ENCODE measurements at places on chromosomes 6 and 20.

DNA sequence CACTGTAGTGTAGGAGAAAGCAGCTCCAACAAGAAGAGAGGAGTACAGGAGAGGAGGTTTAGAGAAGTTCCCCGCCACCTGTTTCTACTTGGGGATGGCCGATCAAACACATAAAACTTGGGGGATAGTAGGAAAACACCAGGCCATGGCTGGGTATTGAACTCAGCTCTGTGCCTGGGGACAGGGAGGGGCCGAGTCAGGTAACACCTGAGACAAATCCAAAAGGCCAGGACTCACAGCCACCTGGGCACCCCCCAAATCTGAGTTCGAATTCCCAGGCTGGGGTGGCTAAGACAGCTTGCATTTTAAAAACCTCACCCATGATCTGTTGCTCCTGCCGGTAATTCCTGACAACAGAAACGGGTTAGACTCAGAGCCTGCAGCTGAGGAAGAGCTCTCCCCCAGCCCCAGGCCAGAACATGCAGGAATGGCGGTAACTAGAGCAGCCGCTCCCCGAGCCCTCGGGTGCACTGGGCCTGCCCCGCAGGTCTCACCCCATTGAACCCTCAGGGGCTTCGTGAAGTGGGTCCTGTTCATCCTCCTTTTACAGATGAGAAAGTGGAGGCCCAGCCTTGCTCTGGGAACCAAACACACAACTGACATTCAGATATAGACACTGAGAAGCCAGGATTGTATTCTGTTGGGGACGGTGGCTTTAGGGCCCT lies 61.0 kb downstream of the TCP11 start:
- no peak for DNase-seq

DNA sequence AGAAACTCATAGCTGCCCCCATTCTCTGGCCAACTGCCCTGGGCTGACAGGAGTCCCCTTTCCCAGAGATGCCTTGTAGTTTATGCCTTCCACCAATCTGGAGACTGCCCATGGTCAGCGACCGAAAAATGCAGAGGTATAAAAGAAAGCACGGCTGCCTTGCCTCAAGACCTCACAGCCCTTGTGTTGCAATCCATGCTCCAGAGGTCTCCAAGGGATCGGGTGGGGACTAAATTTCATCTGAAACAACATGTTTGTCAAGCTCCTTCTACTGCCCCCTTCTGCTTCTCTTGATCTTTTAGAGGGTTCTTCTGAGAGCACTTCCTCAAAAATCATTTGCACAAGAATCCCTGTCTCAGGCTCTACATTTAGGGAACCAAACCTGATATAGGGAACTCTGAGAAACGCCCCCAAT lies 128.8 kb downstream of the PLCB1 start:
- DNase-seq = no peak

GRCh38 chr6:81818901-81819361 lies 66.5 kb upstream of the TENT5A start:
- DNase-seq = no peak

GRCh38 chr6:1554476-1555310 lies 55.0 kb upstream of the FOXC1 start:
- no peak for DNase-seq

DNA sequence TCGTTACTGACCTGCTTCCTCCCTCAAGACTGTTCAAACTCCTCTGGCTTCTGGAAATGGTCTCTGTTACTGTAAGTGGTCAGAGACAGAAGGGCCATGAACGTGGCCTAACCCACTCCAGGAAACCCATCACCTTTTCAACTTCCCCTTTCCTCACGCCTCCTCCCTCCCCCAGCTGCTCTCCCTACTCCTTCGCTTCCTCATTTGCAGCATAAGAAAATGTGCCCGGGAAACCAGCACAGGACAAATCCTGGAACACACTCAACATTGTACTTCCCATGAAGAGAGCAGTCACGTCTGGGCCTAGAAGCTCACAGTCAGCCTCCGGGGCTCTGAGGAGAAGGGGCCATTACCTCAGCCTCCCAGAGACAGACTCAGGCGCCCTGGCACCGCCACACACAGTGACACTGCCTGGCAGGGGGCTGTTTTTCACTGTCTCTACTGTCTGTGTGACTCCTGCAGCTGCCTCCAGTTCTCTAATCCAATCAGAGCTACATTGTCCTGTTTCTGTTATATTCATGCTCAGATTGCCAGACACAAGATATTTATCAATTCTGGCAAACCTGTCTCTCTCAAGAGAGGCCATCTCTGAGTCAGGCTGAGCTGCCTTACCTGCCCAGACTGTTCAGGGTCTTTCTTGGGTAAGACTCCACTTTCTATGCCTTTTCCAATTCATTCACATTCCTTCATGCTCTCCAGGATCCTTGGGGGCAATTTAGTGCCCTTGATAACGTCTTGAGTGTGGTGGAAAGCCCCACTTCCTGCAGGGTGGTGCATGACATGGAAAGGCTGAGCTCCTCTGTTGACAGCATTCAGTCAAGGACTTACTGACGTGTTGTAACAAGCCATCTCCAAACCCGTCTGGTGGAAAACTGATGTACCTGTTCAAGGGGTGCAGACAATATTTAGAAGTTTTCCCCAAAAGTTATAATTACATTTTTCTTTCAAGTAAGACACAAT lies 242.2 kb downstream of the HIVEP2 start:
- DNase-seq = no peak

- no peak for DNase-seq
Observed at GRCh38 chr6:166058064-166058739, 109.4 kb downstream of the TBXT start.

DNA sequence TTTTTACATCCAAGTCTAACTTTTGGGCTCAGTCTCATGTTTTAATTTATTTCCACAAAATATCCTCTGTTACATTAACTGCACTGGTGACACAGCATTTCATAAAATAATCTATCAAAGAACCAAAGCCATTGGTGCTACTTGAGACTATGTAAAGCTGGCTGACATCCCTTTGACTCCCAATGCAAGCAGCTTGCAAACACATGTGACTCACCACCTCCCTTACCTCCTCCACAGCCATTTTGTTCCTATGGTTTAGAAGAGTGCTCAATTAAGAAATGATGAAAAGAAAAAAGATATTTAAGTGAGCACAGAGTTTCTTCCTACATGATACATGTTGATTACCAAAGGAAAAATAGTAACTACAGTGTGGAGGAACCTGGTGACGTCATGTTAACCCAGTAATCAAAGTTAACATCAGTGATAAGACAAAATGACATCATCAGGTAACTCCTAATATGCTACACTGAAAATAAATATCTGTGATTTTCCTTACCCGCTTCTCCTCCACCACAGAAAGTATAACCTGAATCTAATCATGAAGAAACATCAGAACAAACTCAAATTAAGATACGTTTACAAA lies 53.3 kb upstream of the LGSN start:
- DNase-seq = no peak

DNA sequence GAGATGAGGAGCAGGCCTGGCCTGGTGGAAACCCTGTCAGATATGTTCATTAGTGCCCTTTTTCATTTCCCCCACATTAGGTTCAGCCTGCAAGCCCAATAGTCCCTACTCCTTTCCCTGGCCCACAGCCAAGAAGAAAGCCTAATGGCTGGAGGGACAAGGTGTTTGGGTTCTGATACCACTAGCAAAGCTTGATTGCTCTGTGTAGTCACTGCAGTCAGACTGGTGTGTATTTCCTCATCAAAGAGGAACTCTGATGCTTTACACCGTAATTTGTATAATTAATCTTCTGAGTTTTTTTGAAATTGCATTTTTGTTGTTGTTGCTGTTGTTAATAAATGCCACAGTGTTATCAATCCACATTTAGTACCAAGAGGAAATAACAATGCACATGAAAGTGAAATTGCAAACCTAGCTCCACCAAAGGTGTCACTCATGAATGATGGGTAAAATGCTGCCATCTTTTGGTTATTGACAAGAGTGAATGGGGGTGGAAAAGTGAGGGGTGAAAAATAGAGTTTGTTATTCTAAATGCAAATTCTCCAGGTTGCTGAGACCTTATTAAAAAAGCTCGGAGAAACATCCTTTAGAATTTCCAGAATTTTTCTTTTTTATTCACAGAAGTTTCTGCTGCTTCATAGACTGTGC lies 320.2 kb upstream of the POU3F2 start:
- DNase-seq = no peak

- DNase-seq = no peak
Observed at GRCh38 chr20:24993337-24994185, 1.0 kb upstream of the APMAP start.

DNA sequence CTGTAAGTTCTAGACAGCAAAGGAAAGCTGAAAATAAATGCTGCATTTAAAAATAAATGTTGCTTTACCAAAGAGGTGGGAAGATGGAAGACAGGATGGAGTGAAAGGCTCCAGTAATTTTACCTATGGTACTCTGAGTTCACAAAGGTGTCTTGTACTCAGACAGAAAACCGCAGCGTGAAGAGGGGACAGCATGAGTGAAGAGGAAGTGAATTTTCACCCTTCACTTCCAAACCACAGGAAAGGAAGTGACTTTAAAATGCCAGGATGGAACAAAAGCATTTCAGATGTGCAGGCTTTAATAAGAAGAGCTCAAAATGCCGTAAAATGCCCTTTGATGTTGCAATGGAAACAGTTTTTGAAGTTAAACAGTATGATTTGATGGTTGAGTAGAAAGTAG lies 91.2 kb upstream of the TINAG start:
- no peak for DNase-seq

DNA sequence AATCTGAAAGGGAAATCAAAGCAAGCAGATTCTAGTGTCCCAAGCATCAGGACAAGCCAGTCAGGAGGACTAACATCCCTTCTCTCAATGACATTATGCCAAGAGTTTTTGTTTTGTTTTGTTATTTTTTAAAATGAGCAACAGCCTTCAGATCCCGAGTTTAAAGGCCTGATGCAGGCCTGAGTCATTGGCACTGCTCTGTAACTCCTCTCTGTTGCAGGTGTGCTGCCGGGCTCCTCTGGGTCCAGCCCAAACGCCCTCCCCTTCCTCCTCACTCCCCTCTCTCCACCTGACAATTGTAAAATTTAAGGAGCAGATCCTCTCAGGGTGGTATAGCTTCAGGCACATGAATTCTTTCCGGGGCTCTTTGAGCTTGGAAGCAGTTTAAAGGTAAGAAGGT lies 502.0 kb downstream of the BMP2 start:
- no peak for DNase-seq

DNA sequence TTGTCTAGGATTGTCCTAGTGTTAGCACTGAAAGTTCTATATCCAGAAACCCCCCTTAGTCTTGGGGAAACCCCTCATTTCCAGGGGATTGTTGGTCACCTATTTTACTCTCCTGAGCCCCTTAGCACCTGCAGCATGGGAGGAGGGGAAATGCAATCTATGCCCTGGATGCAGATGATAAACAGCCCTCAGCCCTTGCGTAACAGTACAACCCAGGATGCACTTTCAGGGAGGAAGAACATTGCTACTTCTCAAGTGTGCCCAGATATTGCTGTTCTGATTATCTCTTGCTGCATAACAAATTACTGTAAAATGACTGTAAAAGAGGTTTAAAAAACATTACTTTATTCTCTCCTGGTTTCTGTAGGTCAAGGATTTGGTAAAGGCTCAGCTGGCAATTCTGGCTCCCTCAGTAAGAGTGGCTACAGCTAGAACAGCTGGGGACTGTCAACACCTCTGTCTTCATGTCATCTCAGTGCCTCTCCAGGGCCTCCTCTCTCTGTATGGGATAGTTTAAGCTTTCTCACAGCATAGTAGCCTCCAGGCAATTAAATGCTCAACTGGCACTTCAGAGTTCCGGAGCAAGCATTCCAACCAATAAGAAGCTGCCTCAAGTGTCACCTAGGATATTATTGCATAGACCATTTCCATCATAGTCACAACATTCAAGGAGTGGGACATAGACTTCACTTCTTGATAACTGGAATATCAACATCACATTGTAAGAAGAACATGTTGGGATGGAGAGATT lies 117.8 kb upstream of the FOXO3 start:
- DNase-seq = no peak

GRCh38 chr20:56519551-56519950 lies 5.0 kb upstream of the FAM209A start:
- DNase-seq = no peak

DNA sequence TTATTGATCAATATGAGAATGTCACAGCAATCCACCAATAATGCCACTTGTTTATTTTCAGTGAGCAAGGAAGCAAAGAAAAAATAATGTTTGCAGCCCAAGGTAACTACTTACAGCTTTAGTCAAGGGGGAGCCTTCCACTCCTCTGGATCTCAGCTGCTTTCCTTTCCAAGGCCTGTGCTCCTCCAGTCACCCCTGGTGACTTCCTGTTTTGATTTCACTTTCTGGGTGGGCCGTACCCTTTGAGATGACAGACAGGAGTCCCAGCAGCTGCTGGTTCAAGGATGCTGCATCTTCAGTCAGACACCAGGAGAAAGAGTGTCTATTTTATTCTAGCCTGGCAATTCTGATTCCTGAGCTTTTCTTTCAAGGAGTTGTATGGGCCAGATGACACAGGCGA lies 5.6 kb upstream of the VNN2 start:
- DNase-seq = no peak

All from glomerular endothelial cell (primary cell).